GM23338 (cell line): ENCODE measurements at places on chromosomes 7 and 10. TPM values are rescaled to one million over a fixed set of nuclear protein-coding genes. Genes with fewer than 3 reads are reported as not detected.
A peak's percentile ranks its signal among the peaks of the same experiment; 100 is the strongest.

GRCh38 chr10:69574571-69574978 lies 1.4 kb upstream of the NEUROG3 start:
- H3K4me3 ChIP-seq: peak overlapping the region; percentile 67
- no peak overlapping the region for H3K27ac ChIP-seq
- H3K36me3 ChIP-seq: no peaks in the 10 kb centered on the region
- peak; percentile 77 for DNase-seq
- peaks cover 86% of the 10 kb centered on the region for H3K4me1 ChIP-seq

Gene SPACDR
- total RNA-seq: 0.52 TPM in 1 of 2 replicates, not detected in the other

DNA sequence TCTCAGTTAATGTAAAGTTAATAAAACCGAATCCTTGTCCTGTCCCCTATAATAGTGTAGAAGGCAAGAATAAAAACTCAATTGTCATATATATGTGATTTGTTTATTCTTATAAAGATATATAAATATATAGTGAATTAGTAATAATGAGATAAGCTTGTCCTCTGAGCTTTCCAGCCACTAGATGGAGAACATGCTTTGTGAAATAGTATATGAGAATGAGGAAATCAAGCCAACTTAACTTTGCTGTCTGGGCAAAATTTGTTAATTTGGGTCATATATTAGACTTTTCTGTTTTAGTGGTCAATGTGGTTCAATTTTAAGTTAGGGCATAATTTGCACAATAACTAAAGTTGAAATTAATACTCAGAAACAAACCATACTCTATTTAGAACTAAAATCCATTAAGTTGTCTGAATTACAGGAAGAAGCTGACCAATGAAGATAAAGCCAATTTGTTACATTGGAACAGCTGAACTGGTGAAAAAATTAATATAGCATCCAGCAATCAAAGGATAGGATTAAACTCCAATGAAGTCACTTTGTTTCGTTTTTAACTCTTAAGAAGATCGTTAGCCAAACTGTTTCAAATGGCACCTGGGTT lies 595.0 kb downstream of the ARL4A start:
- no peaks in the 10 kb centered on the region for H3K36me3 ChIP-seq
- no peaks in the 10 kb centered on the region for H3K27me3 ChIP-seq
- H3K27ac ChIP-seq: no peak overlapping the region
- H3K4me3 ChIP-seq: no peak overlapping the region
- no peaks in the 10 kb centered on the region for H3K4me1 ChIP-seq

- no peak for DNase-seq
- H3K36me3 ChIP-seq: no peaks in the 10 kb centered on the region
- no peak overlapping the region for H3K4me3 ChIP-seq
- no peaks in the 10 kb centered on the region for H3K4me1 ChIP-seq
- H3K27ac ChIP-seq: no peak overlapping the region
These were observed 33.1 kb downstream of the MYL10 start for GRCh38 chr7:101595766-101596537.

DNA sequence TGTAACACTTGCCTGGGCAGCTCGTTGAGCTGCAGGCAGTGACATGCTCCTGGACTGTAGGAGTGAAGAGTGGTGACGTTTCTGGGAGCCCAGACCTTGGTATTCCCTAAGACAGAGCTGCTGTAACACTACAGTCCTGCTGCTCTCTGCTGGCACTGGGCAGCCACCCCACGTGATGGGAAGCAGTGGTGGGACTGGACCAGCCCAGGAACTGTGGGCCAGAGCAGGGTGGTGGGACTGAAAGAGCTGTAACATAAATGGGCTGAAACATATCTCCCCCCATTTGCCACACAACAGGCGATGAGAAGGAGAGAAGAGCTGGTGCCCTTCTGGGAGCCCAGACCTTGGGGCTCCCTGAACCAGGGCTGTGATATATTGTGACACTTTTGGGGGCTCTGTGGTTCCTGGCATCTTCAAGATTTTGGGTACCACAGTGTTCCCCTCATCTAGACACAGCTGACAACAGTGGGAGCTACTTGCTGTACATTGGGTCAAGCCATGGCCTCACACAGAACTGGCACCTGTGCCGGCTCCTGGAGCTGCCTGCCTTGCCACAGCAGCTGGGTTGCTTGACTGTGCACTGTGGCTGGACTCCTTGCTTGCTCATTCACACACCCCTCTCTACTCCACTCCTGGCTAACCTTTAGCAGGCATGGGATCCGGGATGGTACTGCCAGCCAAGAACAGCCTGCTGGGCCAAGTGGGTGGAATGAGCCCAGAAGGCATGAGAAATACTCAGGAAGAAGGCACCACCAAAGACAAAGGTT lies 161.3 kb upstream of the PCDH15 start:
- H3K4me1 ChIP-seq: no peaks in the 10 kb centered on the region
- H3K36me3 ChIP-seq: no peaks in the 10 kb centered on the region
- no peaks in the 10 kb centered on the region for H3K27me3 ChIP-seq
- H3K27ac ChIP-seq: no peak overlapping the region
- no peak overlapping the region for H3K4me3 ChIP-seq
- no peak for DNase-seq

- H3K4me1 ChIP-seq: no peaks in the 10 kb centered on the region
- no peak for DNase-seq
- H3K4me3 ChIP-seq: no peak overlapping the region
These were observed 253.1 kb upstream of the RHOBTB1 start for GRCh38 chr10:61197057-61197456.

- no peaks in the 10 kb centered on the region for H3K36me3 ChIP-seq
- H3K27me3 ChIP-seq: no peaks in the 10 kb centered on the region
- H3K27ac ChIP-seq: no peak overlapping the region
- H3K4me1 ChIP-seq: no peaks in the 10 kb centered on the region
- no peak overlapping the region for H3K4me3 ChIP-seq
- no peak for DNase-seq
These were observed 27.8 kb upstream of the APBB1IP start for GRCh38 chr10:26410356-26410755.

DNA sequence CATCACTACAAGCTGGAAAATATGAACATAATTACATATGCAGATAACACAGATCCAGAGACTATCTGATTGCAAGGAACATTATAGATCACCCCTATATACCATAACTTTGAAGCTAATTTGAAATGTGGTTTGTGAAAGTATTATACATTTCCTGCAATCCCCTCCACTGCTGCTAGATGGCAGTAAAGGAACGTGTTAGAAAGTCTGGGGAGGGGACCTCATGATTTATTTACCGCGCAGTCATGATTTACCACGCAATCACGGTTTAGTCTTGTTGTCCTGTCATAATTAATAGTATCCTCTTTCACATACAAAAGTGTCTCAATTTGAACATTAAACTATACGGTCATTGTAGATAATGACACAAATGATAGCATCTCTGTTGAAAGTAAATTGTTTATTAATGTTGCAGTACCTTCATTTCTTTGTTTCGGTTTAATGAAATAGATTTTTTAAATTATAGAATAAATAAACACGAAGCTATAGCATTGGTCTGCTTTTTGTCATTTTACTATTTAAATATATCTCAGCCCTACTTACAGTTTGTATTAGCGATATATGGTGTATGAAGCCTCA lies 145.3 kb upstream of the PRSS1 start:
- H3K36me3 ChIP-seq: no peaks in the 10 kb centered on the region
- no peak overlapping the region for H3K27ac ChIP-seq
- no peak overlapping the region for H3K4me3 ChIP-seq
- H3K27me3 ChIP-seq: no peaks in the 10 kb centered on the region

Gene MYH16
- total RNA-seq: not detected in 2 replicates

DNA sequence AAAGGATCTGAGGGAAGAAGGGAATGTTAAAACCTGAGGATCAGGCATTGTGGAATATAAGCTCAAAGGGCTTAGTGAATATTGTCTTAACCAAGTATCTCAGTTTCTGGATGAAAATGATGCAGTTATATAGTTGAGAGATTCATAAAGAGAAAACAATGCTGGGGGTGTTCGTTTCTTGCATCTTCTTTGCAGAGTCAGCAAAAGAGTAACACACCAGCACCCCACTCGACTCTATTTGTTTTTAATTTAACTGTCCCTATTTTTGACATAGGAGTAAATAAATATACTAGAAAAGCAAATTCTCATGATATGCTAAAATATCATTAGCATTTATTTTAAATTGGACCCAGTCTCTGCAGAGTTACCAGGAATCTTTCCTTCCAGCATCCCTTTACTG lies 7.6 kb upstream of the OIT3 start:
- H3K36me3 ChIP-seq: peaks cover 7% of the 10 kb centered on the region; the same call in 1 of the 2 replicates
- DNase-seq: no peak
- no peak overlapping the region for H3K4me3 ChIP-seq
- peak overlapping the region; percentile 91 for H3K27ac ChIP-seq

Gene PRKCQ
- 27.5 and 28.5 TPM in 2 replicates for total RNA-seq

Gene HOXA5
- total RNA-seq: not detected in 2 replicates

GRCh38 chr7:116711790-116712189 lies 39.8 kb downstream of the MET start:
- H3K36me3 ChIP-seq: no peaks in the 10 kb centered on the region
- no peaks in the 10 kb centered on the region for H3K27me3 ChIP-seq
- no peak for DNase-seq
- no peak overlapping the region for H3K27ac ChIP-seq

Gene PDZD7
- 1.7 and 2.3 TPM in 2 replicates for total RNA-seq

DNA sequence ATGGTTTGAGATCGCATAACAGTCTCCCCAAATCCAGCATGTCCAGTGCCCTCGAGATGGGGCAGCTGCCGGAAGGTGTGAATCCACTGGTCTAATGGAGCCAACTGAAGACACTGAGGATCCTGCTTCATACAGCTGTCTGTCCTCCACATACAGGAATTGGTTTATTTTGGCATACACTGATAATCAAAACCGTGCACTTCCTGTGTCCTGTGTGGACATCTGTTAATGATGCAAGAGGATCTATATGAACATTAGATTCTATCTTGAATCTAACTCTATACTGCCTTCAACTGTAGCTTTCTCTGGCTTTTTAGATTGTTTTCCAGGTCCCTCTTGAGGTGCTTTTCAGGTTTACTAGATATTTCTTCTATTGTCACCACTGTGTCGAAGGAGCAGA lies 3.0 kb upstream of the JAZF1 start:
- no peak overlapping the region for H3K4me3 ChIP-seq
- no peak overlapping the region for H3K27ac ChIP-seq
- 0 out of 2 replicates have a peak, but pooled peaks cover 3% of the 10 kb centered on the region for H3K27me3 ChIP-seq
- peaks cover 28% of the 10 kb centered on the region for H3K4me1 ChIP-seq

DNA sequence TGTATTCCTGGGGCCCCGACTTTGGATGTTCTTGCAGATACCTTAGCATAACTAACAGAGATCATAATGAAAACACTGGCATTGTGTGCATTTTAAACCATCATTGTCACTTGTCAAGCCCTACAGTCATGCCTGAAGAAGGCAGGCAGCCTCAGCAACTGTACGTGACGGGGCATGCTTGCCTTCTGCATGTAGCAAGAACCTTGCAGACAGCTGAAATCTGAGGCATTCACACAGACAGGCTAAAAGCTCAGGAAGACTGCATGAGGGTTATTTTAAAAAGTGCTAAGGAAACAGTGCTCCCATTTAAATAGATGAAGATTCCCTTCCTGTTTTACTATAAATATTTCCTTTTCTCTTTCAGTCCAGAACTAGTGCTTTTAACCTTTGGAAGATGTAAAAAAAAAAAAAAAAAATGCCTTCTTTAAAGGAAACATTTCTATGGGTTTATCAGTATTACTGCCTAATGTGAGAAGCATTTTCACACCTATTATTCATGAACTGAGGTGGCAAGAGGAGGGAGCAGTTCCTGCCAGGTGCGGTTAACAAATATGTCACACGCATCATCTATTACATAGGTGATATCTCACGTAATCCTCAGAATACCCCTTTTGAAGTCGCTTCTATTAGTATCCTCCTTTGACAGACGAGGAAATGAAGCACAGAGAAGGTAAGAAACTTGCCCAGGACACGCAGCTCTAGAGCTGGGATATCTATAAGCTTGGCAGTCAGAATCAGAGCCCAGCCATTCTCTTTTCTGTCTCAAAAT lies 88.1 kb downstream of the PRKCQ start:
- no peak for DNase-seq
- H3K36me3 ChIP-seq: peaks cover 28% of the 10 kb centered on the region
- H3K27ac ChIP-seq: no peak overlapping the region
- H3K4me1 ChIP-seq: no peaks in the 10 kb centered on the region
- no peak overlapping the region for H3K4me3 ChIP-seq

DNA sequence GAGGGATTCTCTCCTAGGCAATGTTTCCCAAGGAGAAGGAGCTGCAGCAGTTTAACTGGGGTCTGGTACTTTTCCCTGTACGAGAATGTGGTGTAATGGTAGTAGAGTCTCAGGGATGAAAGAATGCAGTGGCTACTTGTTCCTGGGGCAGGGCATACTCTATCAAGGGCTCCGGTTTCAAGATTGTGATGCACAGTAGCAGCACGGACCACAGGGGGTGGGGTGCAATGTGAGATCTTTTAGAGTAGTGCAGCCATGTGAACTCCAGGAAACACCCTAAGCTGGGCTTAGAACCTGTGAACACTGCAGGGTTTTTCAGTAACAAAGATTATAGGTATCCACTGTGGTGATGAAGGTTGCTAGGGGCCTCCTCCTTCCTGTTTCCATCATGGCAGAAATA lies 903.9 kb downstream of the NRG3 start:
- no peak for DNase-seq
- no peaks in the 10 kb centered on the region for H3K4me1 ChIP-seq
- H3K4me3 ChIP-seq: no peak overlapping the region
- H3K27ac ChIP-seq: no peak overlapping the region

DNA sequence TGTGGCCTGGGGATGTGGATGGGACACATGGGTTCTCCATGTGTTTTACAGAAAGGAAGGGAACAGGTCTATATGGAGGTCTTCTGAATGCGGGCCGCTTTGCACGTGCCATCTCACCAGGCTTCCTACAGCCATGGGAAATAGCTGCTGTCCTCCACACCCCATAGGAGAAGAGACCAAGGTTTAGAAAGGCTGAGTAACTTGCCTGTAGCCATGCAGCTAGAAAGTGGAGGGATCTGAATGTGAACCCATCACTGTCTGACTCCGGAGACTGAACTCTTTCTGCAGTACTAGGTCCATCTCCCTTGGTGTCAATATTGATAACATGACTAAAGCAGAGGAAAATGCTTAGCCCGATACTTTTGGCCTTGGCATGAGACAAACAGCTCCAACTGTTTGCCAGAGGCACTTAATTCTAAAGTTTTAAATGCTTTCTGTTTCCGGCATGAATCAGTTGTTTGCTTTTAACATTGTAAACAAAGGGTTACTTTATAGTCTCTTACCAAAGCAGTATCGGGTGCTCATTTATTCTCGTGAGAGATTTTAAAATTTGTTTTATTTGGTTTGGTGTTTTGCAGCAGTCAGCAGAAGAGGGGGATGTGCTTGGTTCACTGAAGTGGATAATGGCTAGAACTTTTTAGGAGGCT lies 64.8 kb upstream of the LOXL4 start:
- no peaks in the 10 kb centered on the region for H3K36me3 ChIP-seq
- H3K4me3 ChIP-seq: no peak overlapping the region
- no peaks in the 10 kb centered on the region for H3K27me3 ChIP-seq
- no peak for DNase-seq

GRCh38 chr7:130896898-130897514 lies 163.0 kb upstream of the KLF14 start:
- H3K4me1 ChIP-seq: peaks cover 17% of the 10 kb centered on the region
- DNase-seq: peak; percentile 86
- H3K4me3 ChIP-seq: no peak overlapping the region
- H3K27me3 ChIP-seq: no peaks in the 10 kb centered on the region

- peak overlapping the region; percentile 76 for H3K27ac ChIP-seq
- DNase-seq: no peak
- peaks cover 5% of the 10 kb centered on the region for H3K4me1 ChIP-seq
- H3K27me3 ChIP-seq: no peaks in the 10 kb centered on the region
- H3K4me3 ChIP-seq: peak overlapping the region; percentile 89
These were observed 699 bp downstream of the GHITM start for GRCh38 chr10:84140036-84140379.

Gene C10orf105
- 0.17 and 0.19 TPM in 2 replicates for total RNA-seq

GRCh38 chr10:130728531-130729215 lies 582.8 kb downstream of the TCERG1L start:
- no peak overlapping the region for H3K4me3 ChIP-seq
- no peak overlapping the region for H3K27ac ChIP-seq
- no peaks in the 10 kb centered on the region for H3K4me1 ChIP-seq
- DNase-seq: no peak
- no peaks in the 10 kb centered on the region for H3K27me3 ChIP-seq
